ENCODE measurements at places on chromosomes 3 and 15.

- no peak for DNase-seq
These were observed 401.7 kb downstream of the NLGN1 start for GRCh38 chr3:173799060-173799816.

- no peak for DNase-seq
These were observed 19.2 kb downstream of the CPA3 start for GRCh38 chr3:148884261-148884660.

GRCh38 chr3:159664006-159664405 lies 324.6 kb upstream of the IL12A start:
- DNase-seq: no peak

GRCh38 chr3:53109190-53109589 lies 21.0 kb downstream of the RFT1 start:
- DNase-seq: no peak

DNA sequence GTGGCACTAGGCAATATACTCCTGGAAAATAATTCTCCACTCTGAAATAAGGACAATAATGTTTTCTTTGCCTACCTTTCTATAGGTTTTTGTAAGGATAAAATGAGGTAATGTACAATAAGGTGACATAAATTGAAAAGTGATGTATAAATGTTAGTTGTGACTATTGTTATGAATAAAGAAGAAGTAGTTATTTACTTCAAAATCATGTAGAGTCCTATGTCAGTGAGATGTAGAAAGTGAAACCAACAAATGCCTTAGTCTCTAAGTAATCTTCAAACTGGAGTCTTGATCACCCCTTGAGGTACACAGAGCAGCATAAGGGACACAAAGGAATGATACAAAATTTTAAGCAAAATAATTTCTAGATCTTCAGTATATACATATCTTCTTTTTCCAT lies 60.3 kb upstream of the TP63 start:
- DNase-seq: no peak

- DNase-seq: no peak
These were observed 135.3 kb upstream of the DAZL start for GRCh38 chr3:16740515-16740914.

GRCh38 chr3:152428577-152428976 lies 159.8 kb downstream of the MBNL1 start:
- no peak for DNase-seq

GRCh38 chr15:55872471-55872870 lies 120.9 kb downstream of the NEDD4 start:
- no peak for DNase-seq

DNA sequence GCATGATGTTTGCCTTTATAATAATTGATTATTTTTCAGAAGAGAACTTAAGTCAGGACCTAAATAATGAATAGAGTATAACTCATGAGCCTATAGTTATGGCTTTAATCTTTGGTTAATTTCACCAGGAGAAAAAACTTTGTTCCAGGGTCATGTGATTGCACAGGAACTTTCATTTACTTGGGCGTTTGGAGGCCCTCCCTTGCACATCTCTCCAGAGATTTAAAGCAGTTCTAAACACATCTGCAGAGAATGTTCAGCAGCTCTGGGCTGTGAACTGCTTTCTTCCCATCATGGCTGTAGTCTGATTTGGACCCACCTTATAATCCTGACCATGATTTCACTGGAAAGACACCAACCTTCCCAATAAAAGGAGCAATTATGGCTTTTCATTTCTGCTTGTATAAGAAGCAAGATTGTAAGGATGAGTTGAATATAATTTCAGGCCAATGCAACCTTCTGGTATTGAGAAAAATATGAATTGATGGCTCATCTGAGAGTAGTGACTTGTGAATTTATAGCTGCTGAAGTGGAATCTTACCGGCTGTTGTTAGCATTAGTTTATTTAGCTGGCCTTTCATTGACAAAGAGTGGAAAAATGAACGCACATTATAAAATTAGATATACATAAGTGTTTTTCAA lies 80.9 kb upstream of the PRTG start:
- no peak for DNase-seq

GRCh38 chr3:72143322-72143721 lies 358.4 kb upstream of the PROK2 start:
- DNase-seq: no peak

DNA sequence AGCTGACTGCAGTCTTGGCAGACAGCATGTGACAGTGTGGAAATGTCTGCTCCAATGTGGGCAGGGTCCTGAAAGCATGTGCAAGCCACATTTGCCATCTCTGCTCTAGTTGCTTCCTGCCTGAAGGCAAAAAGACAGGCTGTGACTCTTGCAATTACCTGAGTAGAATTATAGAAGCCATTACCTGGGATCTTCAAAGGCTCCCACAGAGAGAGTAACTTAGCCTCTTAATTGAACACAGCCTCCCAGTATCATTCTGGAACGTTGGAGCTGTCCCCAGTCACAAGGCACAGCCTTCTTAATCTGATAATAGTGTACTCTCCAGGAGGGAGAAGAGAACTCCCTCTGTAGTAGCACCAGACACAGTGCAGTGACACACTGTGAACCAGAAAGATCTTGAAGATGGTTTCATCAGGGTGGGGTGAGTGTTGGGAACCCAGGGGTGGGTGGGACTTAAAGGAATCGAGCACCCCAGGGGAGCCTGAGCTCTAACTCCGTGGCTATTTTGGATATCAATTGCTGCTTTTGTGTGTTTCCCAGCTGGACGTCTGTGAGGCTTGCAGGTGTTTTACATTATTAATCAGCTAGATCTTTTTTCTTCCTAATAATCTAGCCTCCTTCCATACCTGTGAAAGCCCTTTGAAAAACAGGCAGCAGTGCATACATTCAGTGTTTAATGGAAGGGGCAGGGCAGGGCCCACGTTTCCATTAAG lies 40.6 kb upstream of the GLCE start:
- no peak for DNase-seq

- no peak for DNase-seq
These were observed 233.9 kb upstream of the STAC start for GRCh38 chr3:36146404-36146803.

DNA sequence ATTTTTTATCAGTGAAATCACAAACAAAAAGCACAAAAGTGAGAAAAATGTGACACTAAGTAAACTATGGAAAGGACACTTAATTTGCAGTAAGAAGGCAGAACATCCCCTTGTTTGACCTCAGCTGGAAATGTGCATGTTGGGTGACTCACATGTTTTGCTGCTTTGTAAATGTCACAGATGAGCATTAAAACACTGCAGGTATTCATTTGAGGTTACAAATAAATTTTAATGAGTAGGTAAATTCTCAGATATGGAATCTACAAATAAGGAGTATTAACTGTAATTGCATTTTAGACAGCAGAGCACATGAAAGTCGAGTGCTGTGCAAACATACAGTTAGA lies 20.3 kb downstream of the CHMP2B start:
- no peak for DNase-seq

GRCh38 chr3:141553055-141553454 lies 66.2 kb downstream of the RASA2 start:
- DNase-seq: no peak

DNA sequence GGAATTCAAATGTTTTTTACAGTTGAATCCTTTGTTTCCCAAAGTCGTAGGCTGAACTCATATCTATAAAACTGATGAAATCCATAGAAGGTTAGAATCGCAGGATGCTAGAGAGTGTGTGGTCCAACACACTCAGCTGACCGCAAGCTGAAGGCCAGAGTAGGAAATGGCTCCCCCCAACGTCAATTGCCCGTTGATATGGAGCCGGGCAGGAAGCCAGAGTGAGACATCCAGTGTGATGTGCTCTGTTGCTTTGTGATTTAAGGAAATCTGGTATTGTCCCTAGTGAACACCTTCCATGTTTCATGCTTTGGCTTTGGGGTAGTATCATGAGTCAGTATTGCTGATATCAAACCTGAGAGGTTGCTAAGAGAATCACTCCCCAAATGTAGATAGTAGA lies 5.8 kb upstream of the MEX3B start:
- DNase-seq: no peak

DNA sequence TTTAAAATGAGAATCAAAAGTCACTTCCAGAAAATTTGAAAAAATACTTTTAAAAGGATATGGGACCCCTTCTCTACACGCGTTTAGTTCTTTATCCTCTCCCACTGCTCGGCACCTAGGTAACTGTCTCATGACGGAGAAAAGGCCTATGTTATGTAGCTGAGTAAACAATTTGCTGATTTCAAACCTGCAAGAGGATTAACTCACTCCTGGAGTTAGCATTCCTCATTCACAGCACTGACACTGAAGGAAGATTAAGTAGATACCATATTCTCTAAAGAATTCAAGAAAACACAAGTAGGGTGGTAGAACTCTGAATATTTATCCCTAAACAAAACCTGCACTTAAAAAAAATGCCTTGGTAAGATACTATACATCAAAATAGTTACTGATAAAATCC lies 30.2 kb upstream of the PYGO1 start:
- DNase-seq: no peak

- no peak for DNase-seq
These were observed 112.0 kb upstream of the MCTP2 start for GRCh38 chr15:94119298-94119811.

DNA sequence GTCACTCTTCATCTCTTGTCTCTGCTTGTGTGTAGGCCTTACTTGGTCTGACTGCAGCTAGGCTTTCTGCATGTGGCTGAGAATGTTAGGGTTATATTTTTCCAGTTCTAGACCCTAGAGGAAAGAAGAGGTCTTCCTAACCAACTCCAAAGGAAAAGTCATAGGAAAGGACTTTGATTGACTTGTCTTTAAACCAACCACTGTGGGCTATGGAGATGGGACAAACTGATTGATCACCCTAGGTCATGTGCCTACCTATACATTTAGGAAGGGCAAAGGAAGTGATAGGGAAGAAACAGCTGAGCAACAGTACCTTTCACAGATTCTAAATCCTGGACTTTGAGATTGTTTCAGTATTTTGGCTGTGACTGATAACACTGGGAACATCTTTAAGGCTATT lies 16.5 kb upstream of the TBC1D23 start:
- no peak for DNase-seq

DNA sequence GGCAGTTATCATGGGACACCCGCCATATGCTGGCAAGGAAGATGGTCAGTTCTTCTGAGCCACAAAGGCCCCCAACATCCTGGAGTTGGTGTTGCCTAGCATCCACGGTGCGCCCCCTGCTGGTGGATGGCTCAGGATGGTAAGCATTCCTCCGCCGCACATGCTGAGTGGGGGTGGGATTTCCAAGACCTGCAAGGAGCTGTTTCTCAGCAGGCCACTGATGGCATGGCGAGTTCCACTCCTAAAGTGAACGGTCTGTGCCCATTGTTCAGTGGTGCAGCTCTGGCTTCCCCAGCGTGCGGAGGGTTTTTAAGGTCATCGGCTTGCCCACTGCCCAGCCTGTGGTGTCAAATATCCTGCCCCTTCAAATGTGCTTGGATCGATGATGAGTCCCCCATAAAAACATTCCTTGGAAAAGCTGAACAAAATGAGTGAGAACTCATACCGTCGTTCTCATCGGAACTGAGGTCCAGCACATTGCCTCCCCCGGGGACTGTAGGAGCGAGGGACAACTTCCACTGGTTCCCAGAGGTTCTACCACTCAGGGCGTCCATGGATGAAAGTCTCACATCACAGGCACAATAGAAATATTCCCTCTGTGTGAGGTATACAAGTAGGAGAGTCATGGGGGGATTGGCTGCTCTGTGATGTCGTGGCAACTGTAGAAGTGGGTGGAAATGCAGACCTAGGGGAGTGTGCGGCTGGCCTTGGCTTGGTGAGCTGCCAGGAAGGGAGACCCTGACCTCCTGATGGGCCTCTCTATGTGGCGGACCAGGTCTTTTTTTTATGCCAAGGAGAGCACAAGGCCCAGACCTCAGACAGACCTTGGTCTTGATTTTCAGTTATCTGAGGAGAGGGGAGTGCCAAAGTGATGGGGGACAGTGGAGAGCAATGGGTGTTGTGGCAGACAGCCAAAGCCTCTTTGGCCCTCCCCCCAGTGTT lies 102.0 kb downstream of the SNRPN start:
- DNase-seq: no peak

GRCh38 chr3:31721676-31722075 lies 189.0 kb downstream of the STT3B start:
- no peak for DNase-seq

DNA sequence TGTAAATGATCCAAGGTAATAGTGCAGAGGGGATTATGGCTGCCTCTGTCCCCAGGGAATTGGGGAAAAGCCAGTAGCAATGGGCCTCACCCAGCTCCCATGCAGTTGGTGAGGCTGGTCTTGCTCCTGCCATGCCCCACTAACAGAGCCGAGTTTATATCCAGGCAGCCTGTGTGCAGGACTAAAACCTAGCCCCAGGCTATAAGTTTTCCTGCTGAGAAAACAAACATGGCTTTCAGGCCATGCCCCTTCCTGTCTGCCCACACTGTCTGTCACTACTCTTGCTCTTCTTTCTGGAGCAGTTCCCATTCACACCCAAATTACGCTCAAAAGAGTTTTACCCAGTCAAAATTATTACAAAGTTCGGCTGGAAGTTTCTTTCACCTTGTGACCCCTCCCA lies 73.5 kb upstream of the SPATA16 start:
- DNase-seq: no peak

GRCh38 chr15:45414215-45414885 lies 36.0 kb upstream of the GATM start:
- DNase-seq: no peak

DNA sequence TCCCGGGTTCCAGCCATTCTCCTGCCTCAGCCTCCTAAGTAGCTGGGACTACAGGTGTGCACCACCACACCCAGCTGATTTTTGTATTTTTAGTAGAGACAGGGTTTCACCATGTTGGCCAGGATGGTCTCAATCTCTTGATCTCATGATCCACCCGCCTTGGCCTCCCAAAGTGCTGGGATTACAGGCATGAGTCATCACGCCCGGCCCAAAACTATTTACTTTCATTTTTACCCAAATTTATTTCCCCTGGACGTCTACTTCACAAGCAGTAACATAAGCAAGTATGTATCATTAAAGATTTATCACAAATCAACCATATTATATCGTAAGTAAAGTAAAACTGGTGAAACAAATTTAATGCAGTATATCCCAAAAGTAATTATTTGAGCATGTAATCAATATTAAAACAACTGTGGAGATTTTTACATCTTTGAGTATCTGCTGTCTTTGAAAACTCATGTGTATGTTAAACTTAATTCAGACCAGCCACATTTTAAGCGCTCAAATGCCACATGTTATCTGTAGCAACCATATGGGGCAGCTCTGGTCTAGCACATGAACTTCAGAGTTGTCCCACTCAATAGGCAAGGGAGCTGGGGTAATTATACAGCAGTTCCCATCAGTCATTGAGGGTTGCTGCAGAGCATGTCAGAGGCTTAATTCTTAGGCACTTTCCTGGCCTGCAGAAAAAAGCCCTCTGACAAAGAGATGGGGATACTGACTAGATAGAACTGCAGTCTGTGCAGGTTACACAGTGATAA lies 185.7 kb upstream of the CTDSPL start:
- DNase-seq: no peak

DNA sequence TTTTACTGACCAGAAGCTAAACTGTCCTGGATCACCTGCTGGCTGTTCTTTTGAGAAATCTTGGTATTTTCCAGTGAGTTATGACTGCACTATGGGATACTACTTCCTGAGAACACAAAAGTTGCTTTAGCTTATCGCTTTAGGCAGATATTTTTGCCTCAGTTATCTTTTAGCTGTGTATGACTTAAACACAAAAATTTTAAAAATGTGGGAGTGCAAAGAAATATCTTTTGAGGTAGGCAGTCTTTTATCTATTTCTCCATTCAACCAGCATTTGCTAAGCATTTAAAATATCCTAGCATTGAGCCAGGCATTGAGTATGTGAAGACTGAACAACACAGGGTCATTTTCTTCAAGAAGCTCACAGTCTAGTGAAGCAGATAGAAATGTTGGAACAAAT lies 981.9 kb downstream of the FHIT start:
- no peak for DNase-seq

Data from stimulated activated CD8-positive, alpha-beta memory T cell treated with anti-CD3 and anti-CD28 coated beads, Interleukin-12 subunit alpha, Interleukin-12 subunit beta, amount 100 ng/mL, for 1 hour (primary cell).